ENCODE measurements at places on chromosomes 16 and 17. TPM values are rescaled to one million over a fixed set of nuclear protein-coding genes. Genes with fewer than 3 reads are reported as not detected.

DNA sequence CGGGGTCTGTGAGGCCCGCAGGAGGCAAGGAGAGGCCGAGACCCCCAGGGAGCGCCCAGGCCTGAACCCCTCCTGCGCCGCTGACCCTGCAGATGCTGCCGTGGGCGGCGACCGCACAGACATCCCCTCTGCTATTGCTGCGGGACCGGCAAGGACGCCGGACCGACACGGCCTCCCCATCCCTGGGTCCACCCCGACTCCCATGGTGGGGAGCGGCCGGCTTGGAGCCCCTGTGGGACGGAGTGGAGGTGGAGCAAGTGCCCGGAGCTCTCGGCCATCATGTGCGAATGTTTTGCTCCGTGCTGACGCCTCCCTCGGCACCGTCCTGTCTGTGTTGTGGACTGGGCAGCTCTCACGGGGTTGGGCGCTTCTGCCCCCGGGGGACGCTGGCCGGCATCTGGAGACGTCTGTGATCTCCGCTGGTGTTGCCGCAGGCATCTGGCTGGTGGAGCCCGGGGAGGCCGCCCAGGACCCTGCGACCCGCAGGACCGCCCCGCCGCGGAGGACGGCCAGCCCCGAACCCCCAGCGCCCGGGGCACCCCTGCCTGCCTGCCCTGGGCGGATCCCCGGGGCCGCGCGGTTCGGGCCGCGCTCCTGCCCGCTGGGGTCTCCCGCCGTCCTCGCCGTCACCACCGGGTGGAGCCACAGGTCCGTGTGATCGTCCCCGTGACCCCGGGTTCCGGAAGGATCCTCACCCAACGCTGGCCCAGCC lies 12.8 kb upstream of the GNG13 start:
- peak; percentile 76 for DNase-seq

DNA sequence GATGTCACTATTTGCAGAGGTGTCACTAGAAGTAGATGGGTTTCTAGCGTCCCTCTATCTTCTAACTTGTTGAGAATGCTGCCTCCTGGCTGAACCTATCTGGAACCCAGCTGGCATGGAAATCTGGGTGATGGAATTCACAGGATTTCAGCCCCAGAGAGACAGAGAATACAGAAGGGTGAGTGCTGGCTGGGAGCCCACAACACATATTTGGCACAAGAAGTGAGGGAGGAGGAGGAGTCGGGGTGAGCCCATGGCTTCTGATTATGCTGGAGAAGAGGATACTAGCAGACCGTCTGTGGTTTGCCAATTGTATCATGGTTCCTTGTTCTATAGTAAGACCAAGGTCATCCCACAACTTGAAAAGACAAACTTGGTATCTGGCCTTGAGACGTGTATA lies 557.8 kb upstream of the SALL1 start:
- DNase-seq: no peak

DNA sequence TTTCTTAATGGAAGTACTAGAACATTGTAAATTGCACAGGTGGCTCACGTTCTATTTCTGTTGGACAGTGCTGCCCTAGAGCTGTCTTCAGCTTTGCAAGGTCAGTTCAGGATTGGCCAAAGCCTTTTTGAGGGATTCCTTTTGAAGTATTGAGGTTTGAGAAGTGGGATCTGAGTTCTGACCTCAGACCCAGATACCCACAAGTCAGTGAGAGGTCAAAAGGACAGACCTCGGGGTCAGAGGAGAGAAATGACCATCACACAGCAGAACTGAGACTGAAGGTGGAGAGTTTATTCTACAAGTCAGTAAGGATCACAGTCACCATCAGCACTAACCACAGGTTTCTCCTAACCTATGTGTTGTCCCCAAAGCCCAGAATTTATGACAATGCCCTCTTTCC lies 1.7 kb downstream of the ACSM5 start:
- DNase-seq: no peak

GRCh38 chr16:19607616-19608280 lies 52.2 kb downstream of the VPS35L start:
- DNase-seq: peak; percentile 32

DNA sequence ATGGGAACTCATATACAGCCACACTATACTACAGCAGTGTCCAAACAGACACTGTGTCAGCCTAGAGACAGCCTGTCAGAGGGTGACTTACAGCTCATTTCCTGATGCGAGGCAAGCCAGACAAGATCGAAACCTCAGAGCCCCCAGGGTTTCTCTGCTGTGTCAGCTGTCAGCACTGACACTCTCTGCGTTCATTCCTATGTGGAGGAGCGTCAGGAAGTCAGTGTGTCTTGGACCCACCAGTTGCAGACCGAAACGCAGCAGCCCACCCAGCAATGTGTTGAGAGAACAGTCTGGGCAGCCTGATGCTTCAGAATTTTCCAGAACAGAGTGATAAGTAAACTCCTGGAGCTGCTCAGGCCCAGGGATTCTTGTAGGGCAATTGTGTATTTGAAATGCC lies 20.6 kb upstream of the MAPT start:
- DNase-seq: no peak

GRCh38 chr16:23734176-23734893 lies 20.5 kb upstream of the CHP2 start:
- no peak for DNase-seq

GRCh38 chr17:58556833-58557250 lies 42.4 kb upstream of the MTMR4 start:
- DNase-seq: no peak

DNA sequence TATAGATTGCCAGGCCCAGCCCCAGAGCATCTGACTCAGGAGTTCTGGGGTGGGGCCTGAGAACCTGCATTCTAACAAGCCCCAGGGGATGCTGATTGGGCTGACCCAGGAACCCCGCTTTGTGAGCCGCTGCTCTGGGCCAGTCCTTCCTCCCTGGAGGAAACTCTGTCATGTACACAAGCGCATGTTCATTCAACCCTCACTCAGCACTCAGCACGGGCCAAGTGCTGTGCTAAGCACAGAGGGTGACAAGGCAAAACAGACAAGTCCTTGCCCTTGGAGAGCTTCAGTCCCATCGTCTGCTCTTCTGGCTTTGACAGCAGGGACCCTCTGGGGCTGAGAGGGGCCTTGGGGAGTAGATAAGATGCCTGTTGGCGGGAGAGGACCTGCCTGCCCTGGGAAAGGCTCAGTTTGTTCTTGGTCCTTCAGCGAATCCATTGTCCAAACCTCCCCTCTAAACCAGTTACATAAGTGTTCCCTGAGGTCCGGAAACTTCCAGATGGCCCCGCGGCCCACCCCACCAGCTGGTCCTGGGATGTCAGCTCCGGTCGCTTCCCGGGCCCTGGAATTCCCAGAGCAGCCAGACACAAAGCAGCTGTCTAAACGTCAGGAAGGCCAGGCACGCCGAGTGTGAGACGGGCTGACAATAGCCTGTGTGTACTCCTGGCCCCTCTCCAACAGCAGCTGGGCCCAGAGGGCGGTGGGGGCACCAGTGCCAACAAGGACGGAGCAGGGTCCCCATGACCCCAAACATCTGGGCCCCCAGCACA lies 88.8 kb downstream of the ZDHHC7 start:
- DNase-seq: no peak

GRCh38 chr16:19029980-19030379 lies 37.4 kb upstream of the COQ7 start:
- DNase-seq: no peak

DNA sequence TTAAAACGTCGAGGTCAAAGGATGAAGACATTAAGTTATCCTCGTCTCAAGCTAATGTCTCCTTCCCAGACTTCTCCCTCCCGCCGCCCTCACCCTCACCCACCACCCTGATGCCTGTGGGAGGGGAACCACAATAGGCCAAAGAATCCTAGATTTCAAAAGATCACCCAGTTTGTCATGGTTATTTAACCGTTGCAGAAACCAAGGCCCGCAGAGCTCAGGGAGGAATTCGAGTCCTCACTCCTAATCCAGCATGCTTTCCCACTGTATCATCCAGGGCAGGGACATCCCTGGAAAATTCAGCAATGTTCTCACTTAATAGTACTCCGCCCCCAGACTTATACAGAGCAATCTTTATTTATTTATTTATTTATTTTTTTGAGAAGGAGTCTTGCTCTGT lies 41.8 kb upstream of the MYH10 start:
- no peak for DNase-seq

GRCh38 chr17:38568274-38568673 lies 37.5 kb downstream of the SRCIN1 start:
- DNase-seq: no peak

DNA sequence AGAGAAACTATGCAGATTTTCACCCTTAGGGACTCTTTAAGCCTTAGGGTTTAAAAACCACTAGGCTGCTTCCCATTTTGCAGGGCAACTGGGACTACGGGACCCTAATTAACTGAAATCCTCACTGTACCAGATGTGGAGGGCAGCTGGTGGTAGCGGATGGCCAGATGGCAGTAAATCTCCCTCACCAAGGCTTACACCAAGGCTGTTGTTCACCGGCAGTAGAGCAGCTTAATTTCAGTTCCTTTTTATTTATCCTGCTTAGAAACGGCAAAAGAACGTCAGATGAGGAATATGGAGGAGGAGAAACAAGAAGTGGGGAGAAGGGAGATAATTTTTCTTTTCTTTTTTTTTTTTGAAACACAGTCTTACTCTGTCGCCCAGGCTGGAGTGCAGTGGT lies 6.5 kb downstream of the ABHD15 start:
- no peak for DNase-seq

- DNase-seq: no peak
Measured at GRCh38 chr16:14510939-14511799, 118.9 kb downstream of the PARN start.

- no peak for DNase-seq
Measured at GRCh38 chr17:60089096-60089806, 10.5 kb upstream of the HEATR6 start.

DNA sequence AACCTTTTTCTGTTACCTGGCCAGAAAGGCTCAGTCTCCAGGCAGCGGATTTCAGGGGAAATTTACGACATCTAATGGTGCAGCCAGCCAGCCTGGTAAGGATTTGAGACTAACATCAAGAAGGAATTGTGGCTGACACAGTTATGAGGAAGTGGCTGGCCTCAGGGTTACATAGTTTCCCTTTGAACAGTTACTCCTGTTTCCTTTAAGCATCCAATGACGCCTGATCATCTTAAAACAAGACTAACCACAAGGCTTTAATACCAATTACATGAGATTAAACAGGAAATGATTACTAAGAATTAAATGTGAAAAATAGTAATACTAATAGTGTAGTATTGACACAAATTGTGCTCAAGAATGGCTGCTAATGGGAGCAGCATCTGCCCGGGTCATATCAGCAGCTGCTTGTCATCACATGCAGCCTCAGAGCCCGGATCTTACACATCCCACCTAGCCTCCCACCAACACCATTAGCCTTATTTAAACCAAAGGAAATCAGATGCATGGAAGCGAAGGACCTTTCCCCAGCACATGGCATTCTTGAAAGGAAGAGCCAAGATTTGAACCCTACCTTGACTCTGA lies 431.8 kb downstream of the PMP22 start:
- no peak for DNase-seq

GRCh38 chr16:9360075-9360474 lies 268.6 kb downstream of the HAPSTR1 start:
- no peak for DNase-seq

DNA sequence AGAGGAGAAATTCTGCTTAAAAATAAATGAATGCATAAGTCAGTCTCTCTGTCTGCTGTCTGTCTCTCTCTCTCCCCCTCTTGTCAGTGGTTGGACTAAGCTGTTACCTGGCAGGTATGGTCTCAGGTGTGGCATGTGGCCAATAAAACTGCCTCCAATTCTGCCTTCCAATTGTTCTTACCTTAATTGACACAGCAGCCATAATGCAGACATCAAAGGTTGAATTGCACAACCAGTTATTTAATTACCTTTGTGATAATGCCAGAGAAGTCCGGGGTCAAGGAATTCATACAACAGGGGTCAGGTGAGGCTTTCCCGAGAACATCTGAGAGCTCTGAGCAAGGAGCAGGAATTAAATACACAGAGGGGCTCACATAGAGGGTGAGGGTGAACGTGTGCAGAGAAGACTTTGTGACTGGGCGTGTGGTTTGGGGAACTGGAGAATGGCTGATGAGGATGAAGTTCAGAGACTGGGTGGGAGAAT lies 78.8 kb upstream of the CDYL2 start:
- DNase-seq: peak; percentile 63

- no peak for DNase-seq
Measured at GRCh38 chr17:80783971-80784370, 207.7 kb upstream of the CHMP6 start.

DNA sequence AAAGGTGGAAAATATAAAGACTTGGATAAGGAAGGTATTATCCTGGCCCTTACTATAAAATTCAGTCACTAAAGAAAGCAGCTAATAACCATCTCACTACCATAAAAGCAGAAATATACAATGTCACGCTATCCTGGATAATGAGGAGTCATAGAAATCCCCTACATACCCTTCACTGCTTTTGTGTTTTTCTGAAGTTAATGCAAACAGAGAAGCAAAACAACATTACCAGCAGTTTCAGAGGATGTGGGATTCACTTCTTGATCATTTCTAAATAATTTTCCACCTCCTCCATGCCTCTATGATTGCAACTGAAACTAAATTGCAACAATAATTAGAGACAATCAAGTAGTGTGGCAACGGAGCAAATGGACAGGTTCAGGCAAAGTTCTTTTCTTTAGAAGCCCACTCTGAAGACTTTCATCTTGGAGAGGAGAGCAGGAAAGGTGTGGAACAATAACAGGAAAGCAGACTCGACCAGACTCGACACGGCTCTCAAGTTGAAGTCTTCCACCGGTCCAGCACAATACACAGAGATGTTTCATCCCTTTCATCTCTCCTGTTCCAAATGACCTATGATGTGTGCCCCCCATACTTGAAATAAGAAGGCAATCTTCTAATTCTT lies 10.2 kb downstream of the CYTH1 start:
- no peak for DNase-seq

GRCh38 chr17:41474863-41475262 lies 6.1 kb downstream of the KRT35 start:
- no peak for DNase-seq

DNA sequence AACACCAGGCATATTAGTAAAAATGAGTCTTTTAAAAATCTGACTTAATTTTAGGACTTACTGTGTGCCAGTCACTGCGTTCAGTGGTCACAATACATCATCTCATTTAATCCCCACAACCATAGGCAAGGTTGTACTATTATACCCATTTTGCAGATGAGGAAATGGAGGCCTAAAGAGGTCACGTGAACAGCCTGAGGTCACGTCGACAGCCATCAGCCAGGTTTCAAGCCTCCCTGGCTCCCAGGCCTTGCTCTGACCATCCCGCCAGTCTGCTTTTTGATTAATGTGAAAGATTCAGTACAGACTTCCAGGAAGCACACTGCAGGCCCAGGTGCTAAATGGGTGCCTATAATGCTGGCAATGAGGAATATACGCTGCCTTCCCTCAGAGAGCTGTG lies 86.3 kb upstream of the TOX3 start:
- DNase-seq: no peak

The FLCN gene
- 31.0 TPM for polyA plus RNA-seq

The SPNS2 gene
- 13.4 TPM for polyA plus RNA-seq

The KIF19 gene
- polyA plus RNA-seq: 0.18 TPM

The SHCBP1 gene
- 3.2 TPM for polyA plus RNA-seq

The USP43 gene
- 5.5 TPM for polyA plus RNA-seq

The KRTAP2-1 gene
- not detected for polyA plus RNA-seq

The FBXO47 gene
- not detected for polyA plus RNA-seq

The DNAI2 gene
- polyA plus RNA-seq: not detected

The EVPLL gene
- polyA plus RNA-seq: not detected

Data from hepatocyte (in vitro differentiated cells).